Stimulated activated CD8-positive, alpha-beta memory T cell treated with anti-CD3 and anti-CD28 coated beads, Interleukin-4, amount 100 ng/mL, for 48 hours (primary cell): ENCODE measurements at places on chromosomes 2 and 18.

DNA sequence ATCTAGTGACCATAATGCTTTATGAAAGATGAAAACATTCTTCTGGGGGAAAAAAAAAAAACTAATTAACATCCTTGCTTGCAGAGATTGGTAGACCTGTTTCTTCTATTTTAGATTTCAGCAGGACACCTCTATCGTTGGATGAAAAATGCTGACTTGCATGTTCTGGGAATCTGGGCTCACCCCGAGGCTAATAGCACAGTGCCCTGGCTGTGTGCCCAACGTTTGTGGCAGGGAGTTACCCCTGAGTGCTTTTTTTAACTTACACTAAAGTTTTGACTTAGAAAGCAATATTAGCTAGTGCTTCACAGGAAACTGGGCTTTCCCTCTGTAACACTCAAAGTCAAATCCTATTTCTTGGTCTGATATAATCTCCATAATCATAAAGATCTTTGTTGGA, 233.2 kb downstream of the SLC8A1 start:
- no peak for DNase-seq

DNA sequence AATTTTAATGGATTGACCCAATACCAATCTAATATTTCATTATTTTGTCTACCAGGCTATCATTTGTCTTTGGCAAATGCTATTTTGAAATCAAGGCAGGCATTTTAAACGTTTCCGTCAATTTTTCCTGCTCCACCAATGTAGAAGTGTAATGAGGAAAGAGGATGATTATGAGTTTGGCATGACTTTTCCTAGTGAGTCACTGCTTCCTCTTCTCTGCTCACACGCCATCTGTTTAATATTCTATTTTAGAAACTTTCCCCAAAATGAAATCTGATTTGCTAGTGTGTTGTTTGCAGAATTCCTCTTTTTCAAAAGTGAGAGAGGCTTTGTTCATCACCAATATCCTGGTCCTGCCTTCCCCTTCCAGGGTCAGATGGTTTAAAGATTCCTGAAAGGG, 42.5 kb upstream of the PID1 start:
- DNase-seq: no peak

GRCh38 chr18:24189664-24190346, 50.9 kb downstream of the CABYR start:
- DNase-seq: no peak

GRCh38 chr2:195021711-195022507, 635.1 kb upstream of the SLC39A10 start:
- DNase-seq: no peak

DNA sequence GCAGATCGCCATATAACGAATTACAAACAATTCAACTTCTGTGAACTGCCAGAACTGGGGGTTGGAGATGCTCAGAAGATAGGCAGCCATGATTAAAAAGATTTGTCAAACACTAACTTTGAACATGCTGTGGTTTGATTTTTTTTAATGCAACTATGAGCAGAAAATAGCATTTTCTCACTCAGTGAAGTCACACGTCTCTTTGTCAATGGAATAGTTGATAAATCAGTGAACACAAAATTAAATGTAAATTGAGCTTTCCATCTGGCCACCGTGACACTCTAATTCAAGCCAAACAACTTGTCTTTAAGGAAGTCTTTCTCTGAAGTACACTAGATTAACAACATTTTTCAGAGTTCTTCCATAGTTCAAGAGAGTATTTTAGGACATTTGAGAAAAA, 228.6 kb upstream of the LINC00305 start:
- DNase-seq: no peak

- DNase-seq: peak; percentile 44
Measured at GRCh38 chr2:11344956-11345677, 681 bp upstream of the ROCK2 start.

- DNase-seq: no peak
Measured at GRCh38 chr18:11993264-11993916, 12.1 kb downstream of the IMPA2 start.
